Glomerular endothelial cell (primary cell): ENCODE measurements at places on chromosomes 12 and 14. TPM values are rescaled to one million over a fixed set of nuclear protein-coding genes. Genes with fewer than 3 reads are reported as not detected.

DNA sequence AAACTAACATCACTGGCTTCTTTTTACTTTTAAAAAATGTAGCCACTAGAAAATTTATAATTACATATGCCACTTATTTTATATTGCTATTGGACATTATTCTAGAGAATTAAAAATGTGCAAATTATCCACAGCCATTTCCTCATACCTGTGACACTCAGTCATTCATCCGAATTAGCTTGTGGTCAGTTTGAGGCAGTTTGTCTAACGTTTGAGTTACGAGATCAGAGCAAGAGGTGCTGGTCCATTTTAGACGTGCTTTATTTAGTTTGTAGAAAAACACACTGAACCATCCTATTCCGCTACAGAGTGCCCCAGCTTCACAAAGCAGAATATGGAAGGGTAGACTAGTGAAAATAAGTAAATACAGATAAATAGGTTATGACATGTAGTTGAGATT is 513.0 kb downstream of the NRXN3 start:
- DNase-seq: no peak

DNA sequence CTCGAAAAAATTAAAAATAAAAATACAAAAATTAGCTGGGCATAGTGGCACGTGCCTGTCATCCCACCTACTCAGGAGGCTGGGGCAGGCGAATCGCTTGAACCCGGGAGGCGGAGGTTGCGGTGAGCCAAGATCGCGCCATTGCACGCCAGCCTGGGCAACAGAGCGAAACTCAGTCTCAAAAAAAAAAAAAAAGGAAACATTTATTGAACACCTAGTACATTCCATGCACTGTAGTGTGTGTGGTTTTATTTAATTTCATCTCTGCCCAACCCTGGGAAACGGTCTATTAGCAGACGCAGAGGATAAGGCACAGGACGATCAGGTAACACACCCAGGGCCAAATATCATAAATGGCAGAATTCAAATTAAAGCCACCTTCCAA is 35.8 kb upstream of the SINHCAF start:
- no peak for DNase-seq

EFS gene
- 0.24 and 0.82 TPM in 2 replicates for total RNA-seq

GRCh38 chr12:5213990-5214389 is 170.3 kb downstream of the KCNA5 start:
- DNase-seq: no peak

DNA sequence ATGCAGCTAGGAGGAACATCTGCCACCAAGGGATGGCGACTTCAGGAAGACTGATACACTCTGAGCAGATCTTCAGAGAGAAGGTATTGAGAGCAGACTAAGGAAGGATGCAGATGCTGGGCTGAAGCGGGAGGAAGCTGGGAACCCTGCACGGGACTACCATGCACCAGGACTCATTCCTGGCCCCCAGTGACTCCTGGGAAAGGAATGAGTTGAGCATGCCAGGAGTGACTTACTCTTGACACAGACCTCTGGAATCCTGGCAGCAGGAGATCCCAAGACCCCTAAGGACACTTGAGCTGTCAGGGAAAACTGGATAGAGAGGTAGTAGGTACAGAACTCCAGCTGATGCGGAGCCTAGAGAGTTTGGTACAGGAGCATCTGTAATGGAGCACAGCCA is 336.1 kb downstream of the RPS29 start:
- no peak for DNase-seq

TEX52 gene
- not detected in 2 replicates for total RNA-seq

GRCh38 chr12:131561051-131561450 is 149.8 kb upstream of the SFSWAP start:
- DNase-seq: no peak

DNA sequence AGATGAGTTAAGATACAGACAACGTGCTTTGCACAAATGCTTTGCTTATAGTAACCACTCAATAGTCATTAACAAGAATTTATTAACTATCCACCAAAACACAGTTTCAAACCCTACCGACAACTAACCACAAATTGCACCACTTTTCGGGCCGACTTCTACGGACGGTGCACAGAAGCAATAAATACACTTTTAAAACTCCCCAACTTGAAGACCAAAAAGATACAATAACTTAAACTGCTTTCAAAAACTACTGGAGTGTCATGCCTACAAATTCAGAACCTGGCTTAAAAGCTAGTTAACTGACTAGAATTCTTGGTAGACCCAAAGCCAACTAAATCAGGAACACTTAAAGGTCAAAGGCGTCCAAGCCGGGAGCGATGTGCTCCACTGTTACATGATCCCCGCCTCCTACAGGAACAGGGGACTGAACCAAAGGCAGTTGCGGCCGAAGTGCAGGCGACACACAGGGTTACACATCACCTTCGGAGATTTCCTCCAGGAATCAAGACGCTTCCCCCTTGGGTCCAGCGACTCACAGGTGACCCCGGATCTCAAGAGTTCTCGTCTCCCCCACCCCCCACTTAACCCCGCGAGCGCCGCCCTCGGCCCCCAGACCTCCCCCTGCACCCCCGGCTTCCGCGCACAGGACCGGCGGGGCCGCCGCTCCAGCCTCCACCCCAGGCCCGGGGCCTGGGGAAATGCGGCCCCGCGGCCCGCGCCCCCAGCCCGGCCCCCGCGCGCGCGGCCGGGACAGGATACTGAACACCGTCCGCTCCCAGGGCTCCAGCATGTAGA is 507 bp downstream of the SPTSSA start:
- no peak for DNase-seq
